ENCODE measurements at places on chromosomes 5 and 9.
A peak's percentile ranks its signal among the peaks of the same experiment; 100 is the strongest.

- no peak for DNase-seq
Measured at GRCh38 chr5:158898185-158899177, 201.2 kb downstream of the EBF1 start.

DNA sequence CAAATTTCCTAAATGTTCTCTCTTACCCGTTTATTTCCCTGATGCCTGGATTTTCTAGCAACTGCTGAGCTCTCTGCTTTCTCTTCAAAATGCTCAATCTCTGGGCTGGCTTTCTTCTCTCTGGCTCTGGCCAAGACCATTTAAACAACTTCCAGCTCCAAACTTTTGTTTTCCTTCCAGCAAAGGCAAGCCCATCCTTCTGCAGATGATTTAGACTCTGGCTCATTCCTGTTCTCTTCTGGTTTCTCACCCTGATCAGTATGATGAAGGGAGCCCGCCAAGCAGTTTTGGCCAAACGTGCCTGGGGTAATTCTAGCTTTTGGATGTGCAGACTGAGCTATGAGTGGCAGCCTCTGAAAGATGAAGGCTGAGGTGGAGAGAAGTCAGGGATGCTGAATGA lies 78.1 kb downstream of the HSPA4 start:
- DNase-seq = no peak

- DNase-seq = no peak
Measured at GRCh38 chr9:107213561-107214028, 69.5 kb upstream of the RAD23B start.

GRCh38 chr5:131979816-131980215 lies 31.6 kb downstream of the ACSL6 start:
- DNase-seq = no peak

DNA sequence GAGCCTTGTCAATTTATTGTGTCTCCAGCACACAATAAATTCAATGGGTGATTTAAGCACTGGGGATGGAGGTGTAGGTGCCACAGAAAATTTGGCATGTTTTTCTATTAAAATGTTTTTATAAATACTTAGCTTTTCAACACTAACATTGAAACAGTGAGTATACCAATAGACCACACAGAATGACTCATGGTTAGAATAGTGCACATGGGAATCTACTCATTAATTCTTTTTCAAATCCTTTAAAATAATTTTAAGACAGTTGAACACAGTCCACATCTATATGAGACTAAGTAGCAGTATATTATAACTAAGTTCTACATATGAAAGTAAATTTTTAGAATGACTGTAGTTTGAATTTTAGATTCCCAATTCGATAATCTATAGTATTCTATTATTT lies 67.1 kb downstream of the LNPEP start:
- no peak for DNase-seq

DNA sequence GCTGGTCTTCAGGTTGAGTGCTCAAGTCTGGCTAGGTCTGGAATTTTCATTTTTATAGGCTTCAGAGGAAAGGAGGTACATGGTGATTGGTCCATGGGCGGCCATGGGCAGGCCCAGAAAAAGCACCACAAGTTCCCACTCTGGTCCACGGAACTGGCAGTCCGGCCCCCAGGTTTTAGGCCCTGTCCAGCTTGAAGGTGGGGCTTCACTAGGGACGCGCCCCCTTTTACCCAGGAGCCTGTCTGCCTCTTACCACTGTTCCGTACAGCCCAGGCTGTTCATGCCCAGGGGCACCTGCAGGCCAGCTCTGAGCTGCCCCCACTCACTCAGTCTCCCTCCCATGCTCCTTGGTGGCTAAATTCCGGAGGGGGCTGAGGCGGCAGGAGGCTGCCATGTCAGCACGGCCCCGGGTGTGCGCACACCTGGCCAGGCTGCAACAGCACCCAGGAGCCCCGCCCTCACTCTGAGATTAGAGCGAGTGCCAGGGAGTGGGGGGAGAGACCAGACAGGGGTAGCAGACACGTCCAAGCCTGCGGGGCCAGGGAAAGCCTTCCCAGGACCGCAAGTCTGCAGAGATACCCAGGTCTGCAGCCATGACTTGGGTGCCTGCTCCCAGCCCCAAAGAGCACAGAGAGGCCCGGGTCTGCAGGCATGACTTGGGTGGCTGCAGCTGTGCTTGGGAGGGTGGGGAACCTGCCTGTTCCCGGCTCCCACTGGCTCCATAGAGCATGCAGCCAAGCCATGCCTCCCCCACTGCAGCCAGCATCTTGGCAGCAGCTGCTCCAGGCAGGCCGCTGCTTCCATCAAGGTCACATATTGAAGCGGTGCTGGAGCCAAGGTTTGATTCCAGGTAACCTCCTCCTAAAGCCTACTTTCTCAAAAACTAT lies 390.2 kb upstream of the SGCD start:
- DNase-seq = no peak

- peak; percentile 29 for DNase-seq
Measured at GRCh38 chr5:71601222-71602026, 14.3 kb downstream of the MCCC2 start.

- DNase-seq = no peak
Measured at GRCh38 chr5:57929271-57929670, 446.7 kb upstream of the ACTBL2 start.

DNA sequence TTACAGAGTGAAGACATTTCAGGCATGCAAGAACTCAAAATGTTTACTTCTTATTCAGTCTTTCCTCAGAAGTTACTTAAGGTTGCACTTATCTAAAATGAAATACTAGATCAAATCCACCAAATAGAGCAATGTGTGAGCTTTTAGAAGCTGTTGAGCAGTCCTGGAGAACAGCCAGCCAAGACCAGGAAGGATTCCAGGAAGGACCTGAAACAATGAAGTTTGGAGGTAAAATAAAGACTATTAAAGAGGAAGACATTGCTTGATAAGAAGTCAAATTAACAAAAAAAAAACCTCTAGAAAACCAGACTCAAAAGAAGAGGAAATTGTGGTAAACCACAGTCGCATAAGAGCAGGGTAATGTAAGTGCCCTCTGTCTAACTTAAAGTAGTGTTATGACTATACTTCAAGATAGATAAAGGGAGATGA lies 156.2 kb upstream of the S1PR3 start:
- DNase-seq = no peak

- no peak for DNase-seq
Measured at GRCh38 chr5:2888520-2889060, 137.1 kb upstream of the IRX2 start.

GRCh38 chr5:55691265-55692105 lies 20.6 kb downstream of the SLC38A9 start:
- DNase-seq = peak; percentile 9

GRCh38 chr5:57402761-57403160 lies 79.8 kb downstream of the ACTBL2 start:
- no peak for DNase-seq

GRCh38 chr9:13113216-13113615 lies 166.3 kb downstream of the MPDZ start:
- DNase-seq = no peak

GRCh38 chr5:82812575-82812974 lies 264.6 kb downstream of the TMEM167A start:
- DNase-seq = peak; percentile 42

GRCh38 chr9:136849038-136849959 lies at the start of gene PHPT1:
PHPT1 (plus strand) TSS chr9:136849409; CDS start chr9:136849431, 22 bp downstream.
- peak; percentile 91 for DNase-seq

DNA sequence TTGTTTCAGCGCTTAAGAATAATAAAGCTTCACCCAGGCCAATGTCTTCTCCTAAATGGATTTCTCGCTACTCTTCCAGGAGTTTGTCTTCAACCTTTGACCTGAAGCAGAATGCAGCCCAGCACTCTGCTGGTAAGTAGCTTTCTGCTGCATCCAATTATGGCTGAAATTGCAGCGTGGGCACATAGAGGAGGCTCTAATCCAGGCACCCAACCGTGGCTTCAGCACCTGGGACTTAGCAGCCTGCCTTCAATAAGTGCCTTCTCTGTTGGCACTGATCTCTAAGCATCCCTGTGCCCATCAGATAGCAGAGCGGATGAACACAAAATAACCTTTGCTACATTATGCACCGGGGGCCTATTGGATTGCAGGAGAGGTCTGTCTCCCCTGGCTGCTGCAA lies 105.2 kb downstream of the TRIM32 start:
- DNase-seq = no peak

- DNase-seq = no peak
Measured at GRCh38 chr5:141869514-141869913, 8.7 kb downstream of the PCDH1 start.

GRCh38 chr5:79962575-79963222 lies 28.4 kb downstream of the MTX3 start:
- no peak for DNase-seq

DNA sequence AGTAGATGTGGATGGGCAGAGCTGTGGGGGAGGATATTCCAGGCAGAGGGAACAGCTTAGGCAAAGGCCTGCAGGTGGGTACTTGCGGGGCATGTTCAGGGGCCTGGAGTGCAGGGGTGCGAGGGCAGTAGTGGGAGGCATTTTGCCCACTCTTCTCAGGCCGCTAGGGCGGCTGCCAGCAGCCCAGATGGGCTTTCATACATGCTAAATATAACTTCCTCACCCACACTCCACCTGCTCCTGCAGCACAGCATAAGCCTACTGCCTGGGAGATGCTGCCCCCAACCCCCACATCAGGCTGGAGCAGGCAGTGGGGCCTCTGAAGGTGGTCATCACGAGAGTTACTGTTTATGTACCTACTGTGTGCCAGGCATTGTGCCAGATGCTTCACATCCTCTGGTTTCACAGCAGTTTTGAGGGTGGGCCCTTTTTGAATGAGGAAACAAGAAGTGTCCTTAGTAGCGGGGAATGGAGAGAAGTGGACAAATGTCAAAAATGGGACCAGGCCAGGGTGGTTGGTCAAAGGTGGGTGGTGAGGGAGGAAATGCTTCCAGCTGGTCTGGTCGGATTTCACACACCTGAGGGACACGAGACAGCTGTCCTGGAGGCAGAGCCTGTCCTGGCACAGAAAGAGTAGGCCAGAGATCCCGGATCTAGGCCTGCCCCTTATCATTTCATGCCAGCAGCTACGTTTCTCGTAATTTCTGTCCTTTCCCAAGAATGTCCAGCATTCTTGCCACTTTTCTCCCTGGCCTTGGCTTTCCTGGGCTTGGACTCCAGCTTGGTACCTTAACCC lies 12.1 kb downstream of the RGS14 start:
- DNase-seq = no peak

DNA sequence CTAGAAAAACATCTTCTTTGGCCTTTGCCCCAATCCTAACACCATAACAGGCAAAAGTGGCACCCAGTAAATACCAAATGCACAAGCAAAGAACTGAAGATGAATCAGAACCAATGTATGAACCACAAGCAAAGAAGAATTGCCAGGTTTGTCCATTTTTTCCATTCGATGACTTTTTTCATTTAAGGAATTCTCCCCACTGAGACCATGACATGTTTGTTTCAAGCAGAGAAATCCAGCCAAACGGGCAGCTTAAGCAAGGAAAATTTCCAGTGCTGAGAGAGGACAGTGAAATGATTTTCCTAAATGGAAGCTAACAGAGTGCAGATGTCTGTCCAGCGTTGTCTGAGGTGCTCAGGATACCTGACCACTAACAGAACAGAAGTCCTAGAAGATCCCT lies 203.7 kb downstream of the ADAMTS12 start:
- DNase-seq = no peak

DNA sequence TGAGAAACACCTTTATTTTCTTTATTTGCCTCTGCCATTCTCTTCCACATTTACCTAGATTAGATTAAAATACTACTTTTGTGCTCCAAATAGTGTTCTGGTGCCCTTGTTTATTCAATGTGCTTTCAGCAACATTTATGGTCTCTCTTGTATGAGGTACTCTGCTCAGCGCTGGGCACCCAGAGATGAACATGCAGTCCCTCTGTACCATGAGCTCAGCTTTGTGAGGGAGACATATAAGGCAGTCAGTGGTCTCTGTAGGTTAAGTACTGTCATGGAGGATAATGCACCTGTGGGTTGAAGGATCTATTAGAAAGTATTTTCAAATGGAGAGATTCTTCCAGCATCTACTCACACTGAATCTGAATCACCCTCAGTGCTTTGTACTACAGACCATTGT lies 176.5 kb downstream of the TAF11L14 start:
- DNase-seq = no peak

DNA sequence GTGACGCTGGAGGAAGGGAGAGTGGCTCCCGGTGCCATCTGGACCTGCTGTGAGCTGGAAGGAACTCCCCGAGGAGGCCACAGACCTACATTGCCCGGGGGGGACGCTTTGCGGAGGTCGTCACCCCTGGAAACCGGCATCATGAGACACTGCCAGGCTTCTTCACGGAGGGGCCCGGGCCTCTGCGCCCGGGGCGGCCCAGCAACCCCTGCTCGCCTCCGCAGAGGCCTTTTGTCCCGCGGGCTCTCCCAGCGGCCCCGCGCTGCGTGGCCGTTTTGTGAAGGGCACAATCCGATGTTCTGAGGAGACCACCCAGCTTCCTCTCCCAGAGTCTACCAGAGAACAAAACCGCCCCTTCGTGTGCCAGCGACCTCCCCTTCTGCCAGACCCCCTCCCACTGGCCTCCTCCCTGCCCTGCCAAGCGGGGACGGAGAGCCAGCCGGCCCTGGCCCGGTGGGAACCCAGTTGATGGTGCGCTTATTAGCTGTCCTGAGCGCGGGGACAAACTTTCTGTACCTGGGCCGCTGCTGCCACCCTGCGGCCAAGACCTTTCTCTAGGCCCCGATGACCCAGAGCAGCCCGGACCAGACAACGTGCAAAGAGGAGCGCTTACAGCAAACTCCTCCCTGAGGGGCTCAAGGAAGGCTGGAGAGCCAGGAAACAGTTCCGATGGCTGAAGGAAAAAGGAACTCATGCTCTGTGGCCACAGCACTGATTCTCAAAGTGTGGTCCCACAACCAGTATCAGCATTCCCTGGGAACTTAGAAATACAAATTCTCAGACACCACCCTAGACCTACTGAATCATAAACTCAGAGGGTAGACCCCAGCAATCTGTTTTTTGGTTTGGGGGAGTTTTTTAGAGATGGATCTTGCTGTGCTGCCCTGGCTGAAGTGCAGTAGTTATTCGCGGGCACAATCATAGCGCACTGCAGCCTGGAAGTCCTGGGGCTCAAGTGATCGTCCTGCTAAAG lies 86.7 kb downstream of the SLC1A3 start:
- peak; percentile 58 for DNase-seq

GRCh38 chr5:64595031-64595855 lies 89.4 kb downstream of the RGS7BP start:
- DNase-seq = no peak

GRCh38 chr9:106859957-106860720 lies 2.8 kb upstream of the ZNF462 start:
- DNase-seq = no peak

GRCh38 chr5:178403351-178403750 lies 170.7 kb upstream of the PHYKPL start:
- DNase-seq = no peak

GRCh38 chr5:139823757-139824355 lies 28.2 kb downstream of the PSD2 start:
- no peak for DNase-seq

DNA sequence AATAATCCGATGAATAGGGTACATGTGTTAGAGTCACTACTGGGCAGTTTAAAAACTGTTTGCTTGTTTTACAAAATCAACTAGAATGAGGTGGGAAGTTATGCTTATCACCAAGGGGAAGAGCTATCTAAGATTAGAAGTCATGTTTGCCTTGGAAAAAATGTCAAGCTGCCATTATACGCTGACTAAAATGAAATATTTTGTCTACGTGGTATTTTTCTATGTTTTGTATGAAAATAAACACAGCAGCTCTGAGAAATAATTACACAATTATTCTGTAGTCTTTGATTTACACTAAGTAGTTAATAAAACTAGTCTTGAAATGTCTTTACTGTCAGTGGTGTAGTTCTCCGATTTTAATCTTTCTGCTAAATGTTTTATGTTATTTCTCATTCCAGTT lies 241.9 kb upstream of the TARS1 start:
- DNase-seq = no peak

- no peak for DNase-seq
Measured at GRCh38 chr9:95953986-95954385, 78.5 kb downstream of the ERCC6L2 start.

GRCh38 chr9:91733006-91733624 lies 216.9 kb downstream of the ROR2 start:
- no peak for DNase-seq

Measured in NCI-H526 (cell line).